ENCODE measurements at places on chromosomes 6 and 20. TPM values are rescaled to one million over a fixed set of nuclear protein-coding genes. Genes with fewer than 3 reads are reported as not detected.
A peak's percentile ranks its signal among the peaks of the same experiment; 100 is the strongest.

CCN5 gene
- not detected for total RNA-seq

CD93 gene
- 6.4 TPM for total RNA-seq

GSTA3 gene
- not detected for total RNA-seq

SAMD3 gene
- total RNA-seq: 30.0 TPM

HLA-DQA2 gene
- total RNA-seq: 0.70 TPM

GRCh38 chr6:163577404-163577803 lies 162.9 kb downstream of the QKI start:
- no peak for DNase-seq

DNA sequence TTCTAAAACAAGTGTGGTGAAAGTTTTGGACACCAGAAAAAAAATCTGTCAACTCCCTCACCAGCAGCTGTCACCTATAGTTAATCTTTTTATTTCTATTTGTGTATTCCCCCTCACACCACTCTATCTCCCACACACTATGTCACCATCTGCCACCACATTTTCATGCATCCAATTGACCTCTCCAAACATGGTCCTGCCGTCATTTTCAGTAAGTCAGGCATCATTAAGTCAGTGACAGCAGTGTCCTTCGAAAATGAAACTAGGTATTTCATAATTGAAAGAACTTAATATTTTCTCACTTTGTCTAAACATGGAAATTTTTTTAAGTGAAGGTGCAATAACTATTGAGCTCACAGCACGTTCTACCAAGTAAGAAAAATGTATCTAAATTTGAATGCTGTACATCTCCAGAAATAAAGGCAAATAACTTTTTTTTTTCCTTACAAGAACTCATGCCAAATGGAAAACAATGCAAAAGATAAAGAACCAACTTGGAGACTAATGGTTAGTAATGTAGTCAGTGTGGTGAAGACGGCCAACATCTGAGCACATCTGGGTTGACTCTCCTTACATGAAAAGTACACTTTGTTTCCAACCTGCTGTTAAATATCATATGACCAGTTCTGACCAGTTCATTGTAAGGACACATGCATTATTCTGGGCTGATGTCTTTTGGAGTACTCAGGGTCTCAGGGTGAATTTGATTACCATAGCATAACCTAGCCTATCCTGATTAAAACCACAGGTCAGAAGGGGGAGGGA lies 623.3 kb upstream of the MANEA start:
- no peak for DNase-seq

DNA sequence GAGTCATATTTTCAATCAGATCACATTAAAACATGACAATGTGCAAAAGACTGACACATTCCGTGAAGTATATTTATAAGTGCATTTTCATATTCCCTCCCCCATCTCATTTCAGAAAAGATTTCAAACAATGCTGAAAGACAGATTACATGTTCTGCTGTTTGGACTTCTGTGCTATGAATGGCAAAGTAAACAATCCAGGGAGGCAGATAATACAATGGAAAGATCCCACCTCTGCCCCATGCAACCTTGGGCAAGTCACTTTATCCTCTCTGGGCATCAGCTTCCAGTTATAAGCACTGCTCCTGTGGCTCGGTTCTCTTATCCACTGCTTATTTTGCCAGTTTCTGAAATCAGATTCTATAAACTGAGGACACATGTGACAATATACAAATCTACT lies 110.2 kb downstream of the RCAN2 start:
- DNase-seq: no peak

GRCh38 chr6:163057260-163057659 lies 329.5 kb downstream of the PACRG start:
- no peak for DNase-seq

- DNase-seq: no peak
These were observed 36.4 kb upstream of the MYB start for GRCh38 chr6:135144673-135145062.

- no peak for DNase-seq
These were observed 350.2 kb upstream of the IMPG1 start for GRCh38 chr6:76422511-76423213.

GRCh38 chr20:62689861-62690260 lies 18.8 kb upstream of the NTSR1 start:
- no peak for DNase-seq

DNA sequence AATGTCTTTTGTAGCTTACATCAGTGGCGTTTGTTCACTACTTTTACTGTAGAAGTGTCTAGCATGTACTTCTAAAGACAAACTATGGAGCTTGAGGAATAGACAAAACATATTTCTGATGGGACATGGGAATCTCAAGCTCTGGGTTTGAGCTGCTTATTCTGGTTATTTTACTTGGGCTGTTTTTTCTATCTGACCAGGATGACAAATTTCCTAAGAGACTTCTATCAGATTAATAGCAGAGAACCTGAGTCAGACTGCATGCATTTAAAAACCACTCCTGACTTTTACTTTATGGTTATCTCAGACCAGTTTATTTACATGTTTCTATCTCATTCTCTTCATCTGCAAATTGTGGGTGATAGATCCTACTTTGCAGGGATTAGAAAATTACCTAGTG lies 1282.3 kb upstream of the GJE1 start:
- no peak for DNase-seq

DNA sequence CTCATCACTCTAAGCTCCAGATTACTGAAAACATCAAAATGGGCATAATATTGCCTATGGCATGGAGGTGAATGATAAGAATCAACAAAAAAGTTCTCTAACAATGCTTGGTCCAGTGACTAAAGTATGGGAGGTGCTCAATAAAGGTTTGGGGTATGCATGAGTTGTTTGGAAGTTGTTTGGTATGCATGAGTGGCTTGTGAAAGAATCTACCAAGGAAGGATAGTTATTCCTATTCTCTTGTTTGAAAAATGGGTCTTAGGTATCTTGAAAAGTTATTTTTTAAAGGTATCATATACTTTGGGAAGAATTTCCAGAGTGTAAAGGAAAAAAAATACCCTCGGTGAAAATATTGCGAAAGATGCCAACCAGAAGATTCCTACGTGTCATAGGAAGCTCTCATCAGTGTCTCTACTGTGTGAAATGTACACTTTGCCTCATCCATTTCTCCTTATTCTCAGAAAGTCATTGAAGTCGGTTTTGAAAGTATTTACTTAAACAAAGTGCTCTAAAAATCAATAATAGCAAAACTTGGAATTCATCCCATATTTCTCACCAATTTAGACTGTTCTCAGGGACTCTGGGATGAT lies 449.8 kb downstream of the ADGRB3 start:
- no peak for DNase-seq

- no peak for DNase-seq
These were observed 127.9 kb downstream of the PXDC1 start for GRCh38 chr6:3623451-3624249.

- DNase-seq: no peak
These were observed 169.3 kb downstream of the CD83 start for GRCh38 chr6:14286634-14287428.

GRCh38 chr20:1832634-1833033 lies 62.6 kb upstream of the SIRPA start:
- DNase-seq: no peak

GRCh38 chr20:33781133-33781532 lies 30.0 kb upstream of the CHMP4B start:
- no peak for DNase-seq

DNA sequence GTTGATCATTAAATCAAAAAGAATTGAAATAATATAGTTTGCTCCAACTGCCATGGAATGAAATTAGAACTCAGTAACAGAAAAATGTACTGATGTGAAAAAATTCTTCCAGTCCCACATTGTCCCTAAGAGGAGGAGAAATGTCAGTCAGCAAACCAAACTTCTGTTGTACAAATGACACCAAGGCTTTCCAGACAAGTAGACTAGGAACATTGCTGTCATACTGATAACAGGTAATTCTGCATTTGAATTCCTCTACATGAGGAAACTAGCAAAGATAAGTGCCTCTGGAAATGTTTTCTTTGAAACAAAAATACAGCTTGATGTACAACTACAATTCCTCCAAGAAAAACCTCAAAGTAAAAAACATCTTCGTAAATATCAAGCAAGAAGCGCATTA lies 90.2 kb downstream of the HIVEP1 start:
- no peak for DNase-seq

- peak; percentile 77 for DNase-seq
These were observed at the start of gene KIF16B for GRCh38 chr20:16573001-16573965. Gene KIF16B, minus strand, starts transcription at chr20:16573448. Its CDS starts 173 bp downstream, at chr20:16573275.

DNA sequence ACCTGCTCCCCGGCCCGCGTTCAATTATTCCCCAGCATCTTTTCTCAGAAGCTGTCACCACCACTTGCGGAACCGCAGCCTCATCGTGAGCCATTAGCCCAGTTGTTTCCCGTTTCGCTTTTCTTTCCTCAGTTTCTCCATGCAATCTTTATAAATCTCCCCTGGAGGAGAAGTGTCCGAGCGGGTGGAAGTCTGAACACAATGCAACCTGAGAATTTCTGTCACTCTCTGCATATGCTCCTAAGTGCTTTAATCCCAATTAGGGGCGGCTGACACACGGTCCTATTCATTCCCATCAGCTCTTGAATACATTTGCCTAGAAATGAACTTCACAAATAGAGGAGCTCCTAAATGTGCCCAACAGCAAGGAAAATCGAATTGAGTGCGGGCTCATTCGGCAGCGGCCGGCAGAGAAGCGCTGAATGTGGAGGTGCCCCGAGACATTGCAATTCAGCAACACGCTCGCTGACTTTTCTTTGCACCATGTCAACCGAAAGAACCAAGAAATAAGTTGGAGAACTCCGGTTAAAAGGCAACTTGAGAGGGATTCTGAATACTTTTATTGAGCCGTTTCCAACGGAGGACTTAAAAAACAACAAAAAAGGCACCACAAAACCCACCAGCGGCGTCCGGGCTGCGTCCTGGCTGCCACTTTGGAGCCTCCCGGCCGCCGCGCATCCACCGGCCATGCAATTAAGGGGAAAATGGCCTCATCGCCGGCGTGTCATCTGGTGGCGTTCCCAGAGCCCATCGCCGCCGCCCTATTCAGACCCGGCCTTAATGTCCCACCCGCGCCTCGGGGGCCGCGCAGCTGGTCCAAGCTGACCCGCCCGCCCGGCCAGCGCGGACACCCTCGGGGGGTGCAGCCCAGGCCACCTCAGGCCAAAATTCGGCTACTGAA lies 3.9 kb upstream of the PRDM13 start:
- DNase-seq: no peak

- no peak for DNase-seq
These were observed 34.3 kb upstream of the VEGFA start for GRCh38 chr6:43735642-43736199.

- DNase-seq: no peak
These were observed 115.9 kb downstream of the KLHL32 start for GRCh38 chr6:97040355-97040860.

- no peak for DNase-seq
These were observed 5.0 kb upstream of the DSE start for GRCh38 chr6:116365743-116366142.

- DNase-seq: no peak
These were observed 16.5 kb upstream of the DSE start for GRCh38 chr6:116354236-116354635.

DNA sequence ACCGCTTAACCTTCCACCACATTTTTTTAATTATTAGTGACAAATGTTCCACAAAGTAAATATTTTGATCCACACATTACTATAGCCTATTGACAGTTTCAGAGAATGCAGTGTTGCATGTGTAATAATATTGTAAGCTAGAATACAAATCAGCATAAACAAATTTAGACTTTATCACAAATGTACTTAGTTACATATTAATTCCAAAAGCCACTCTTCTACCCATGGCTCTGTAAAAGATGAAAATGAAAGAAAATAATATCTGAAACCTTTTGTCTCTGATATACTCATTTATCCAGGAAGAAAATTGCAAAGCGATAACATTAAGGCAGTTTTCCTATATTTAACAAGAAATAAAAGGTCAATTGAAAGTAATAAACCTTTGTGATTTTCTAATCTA lies 954.0 kb upstream of the MAN1A1 start:
- no peak for DNase-seq

DNA sequence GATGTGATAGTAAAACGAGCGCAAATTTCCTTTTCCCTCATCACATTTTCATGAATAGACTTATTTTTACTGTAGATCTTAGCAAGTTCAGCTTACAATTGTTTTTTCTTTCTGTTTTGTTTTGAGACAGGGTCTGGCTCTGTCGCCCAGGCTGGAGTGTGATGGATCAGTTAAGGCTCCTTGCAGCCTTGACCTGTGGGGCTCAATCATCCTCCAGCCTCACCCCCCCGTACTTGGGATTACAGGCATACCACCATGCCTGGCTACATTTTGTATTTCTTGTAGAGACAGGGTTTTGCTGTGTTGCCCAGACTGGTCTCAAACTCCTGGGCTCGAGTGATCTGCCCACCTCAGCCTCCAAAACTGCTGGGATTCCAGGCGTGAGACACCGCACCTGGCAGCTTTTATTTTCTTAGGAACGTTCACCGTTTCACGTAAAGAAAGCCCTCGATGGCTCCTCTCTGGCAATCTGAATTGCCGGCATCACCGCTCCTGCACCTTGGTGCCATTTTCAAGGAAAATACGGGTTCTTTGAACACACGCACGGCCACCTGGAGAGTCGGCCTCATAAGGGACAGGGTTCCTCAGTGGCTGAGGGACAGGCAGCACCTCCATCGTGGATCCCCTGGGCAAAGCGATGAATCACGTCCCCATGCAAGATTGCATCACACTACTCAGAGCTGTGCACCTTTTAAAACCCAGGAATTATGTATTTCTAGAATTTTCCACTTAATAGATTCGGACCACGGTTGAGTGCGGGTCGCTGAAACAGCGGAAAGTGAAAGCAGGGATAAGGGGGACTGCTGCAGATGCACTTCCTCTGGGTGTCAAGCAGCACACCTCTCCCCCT lies 78.7 kb downstream of the IRF4 start:
- no peak for DNase-seq

DNA sequence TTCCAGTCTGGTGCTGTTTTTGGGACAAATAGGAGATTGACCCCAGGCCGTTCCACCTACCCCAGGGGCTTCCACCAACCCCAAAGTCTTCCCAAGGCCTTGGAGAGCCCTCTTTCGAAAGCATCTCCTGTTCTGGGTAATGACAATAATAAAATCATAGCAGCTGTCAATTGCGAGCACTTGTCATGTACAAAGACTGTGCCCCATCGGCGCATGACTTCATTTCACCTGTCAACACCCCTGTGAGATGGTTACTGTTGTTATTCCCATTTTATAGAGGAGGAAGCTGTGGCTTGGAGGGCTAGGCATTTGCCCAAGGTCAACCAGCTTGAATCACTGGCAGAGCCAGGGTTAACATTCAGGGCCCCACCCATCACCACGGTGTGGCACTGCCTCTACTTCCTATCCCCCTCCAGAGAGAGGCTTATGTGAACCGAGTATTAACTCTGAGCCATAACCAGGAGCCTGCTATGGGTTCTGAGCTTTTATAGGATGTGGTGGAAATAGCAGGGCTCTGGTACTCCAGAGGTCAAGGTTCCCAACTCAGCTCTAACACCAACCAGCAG lies 51.2 kb downstream of the HNF4A start:
- no peak for DNase-seq

DNA sequence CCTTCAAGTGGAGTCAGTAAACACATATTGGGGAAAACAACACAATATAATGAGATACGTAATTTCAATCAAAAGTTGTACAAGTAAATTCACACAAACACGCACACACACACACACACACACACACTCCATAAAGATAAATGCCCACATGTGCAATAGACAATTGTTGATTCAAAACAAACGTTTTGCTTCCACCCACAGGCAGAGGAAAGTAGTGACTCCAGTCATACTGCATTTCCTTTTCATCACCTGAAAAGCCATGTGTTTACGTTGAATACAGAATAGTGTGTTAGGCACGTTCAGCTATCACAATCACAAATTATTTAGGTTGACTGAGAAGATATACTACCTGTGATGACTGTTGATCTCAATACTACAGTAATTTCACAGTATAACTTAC lies 443.8 kb upstream of the MANEA start:
- no peak for DNase-seq
